ENCODE measurements at places on chromosomes 3 and 15. TPM values are rescaled to one million over a fixed set of nuclear protein-coding genes. Genes with fewer than 3 reads are reported as not detected.
A peak's percentile ranks its signal among the peaks of the same experiment; 100 is the strongest.

DNA sequence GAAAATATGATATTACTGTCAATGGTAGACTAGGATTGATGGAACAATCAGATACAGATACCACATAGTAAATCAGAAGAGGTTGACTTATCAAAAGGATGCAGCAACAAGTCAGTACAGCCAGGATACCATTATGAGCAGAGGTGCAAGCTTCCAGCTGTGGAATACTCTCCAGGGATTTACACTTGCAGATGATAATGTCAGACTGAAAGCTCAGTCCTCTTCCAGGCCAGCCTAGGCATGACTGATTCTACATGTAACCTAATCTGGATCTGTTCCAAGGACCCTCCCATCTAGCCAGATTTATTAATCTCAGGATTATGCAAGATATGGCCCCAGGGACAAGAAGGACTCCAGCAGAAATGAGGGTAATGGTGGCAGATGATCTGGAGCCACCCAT lies 8.2 kb downstream of the FILIP1L start:
- no peaks in the 10 kb centered on the region for H3K36me3 ChIP-seq
- H3K27me3 ChIP-seq, result no peaks in the 10 kb centered on the region
- no peak overlapping the region for H3K4me3 ChIP-seq
- no peak for DNase-seq

GRCh38 chr3:31392568-31392967 lies 140.2 kb upstream of the STT3B start:
- H3K4me1 ChIP-seq, result no peaks in the 10 kb centered on the region
- H3K27ac ChIP-seq, result no peak overlapping the region
- H3K4me3 ChIP-seq, result no peak overlapping the region

- no peaks in the 10 kb centered on the region for H3K27me3 ChIP-seq
- no peak overlapping the region for H3K27ac ChIP-seq
- no peak for DNase-seq
- no peak overlapping the region for H3K4me3 ChIP-seq
- no peaks in the 10 kb centered on the region for H3K4me1 ChIP-seq
- H3K36me3 ChIP-seq, result no peaks in the 10 kb centered on the region
These were observed 501.4 kb downstream of the PYDC2 start for GRCh38 chr3:191962324-191962723.

DNA sequence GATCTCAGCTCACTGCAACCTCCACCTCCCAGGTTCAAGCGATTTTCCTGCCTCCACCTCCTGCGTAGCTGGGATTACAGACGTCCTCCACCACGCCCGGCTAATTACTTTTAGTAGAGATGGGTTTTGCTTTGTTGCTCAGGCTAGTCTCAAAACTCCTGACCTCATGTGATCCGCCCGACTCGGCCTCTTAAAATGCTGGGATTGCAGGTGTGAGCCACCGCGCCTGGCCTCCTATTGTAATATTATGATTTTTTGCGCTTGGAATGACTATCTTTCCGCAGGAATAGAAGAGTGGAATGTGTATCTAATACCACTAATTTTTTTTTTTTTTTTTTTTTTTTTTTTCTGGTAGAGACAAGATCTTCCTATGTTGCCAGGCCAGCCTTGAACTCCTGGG lies 1.8 kb downstream of the ARL8B start:
- DNase-seq, result no peak
- peak overlapping the region; percentile 100 for H3K4me3 ChIP-seq
- H3K36me3 ChIP-seq, result no peaks in the 10 kb centered on the region
- H3K4me1 ChIP-seq, result no peaks in the 10 kb centered on the region

GRCh38 chr3:138678086-138678485 lies 69.5 kb downstream of the FAIM start:
- no peak overlapping the region for H3K27ac ChIP-seq
- no peak overlapping the region for H3K4me3 ChIP-seq
- no peak for DNase-seq
- no peaks in the 10 kb centered on the region for H3K4me1 ChIP-seq
- no peaks in the 10 kb centered on the region for H3K27me3 ChIP-seq

DNA sequence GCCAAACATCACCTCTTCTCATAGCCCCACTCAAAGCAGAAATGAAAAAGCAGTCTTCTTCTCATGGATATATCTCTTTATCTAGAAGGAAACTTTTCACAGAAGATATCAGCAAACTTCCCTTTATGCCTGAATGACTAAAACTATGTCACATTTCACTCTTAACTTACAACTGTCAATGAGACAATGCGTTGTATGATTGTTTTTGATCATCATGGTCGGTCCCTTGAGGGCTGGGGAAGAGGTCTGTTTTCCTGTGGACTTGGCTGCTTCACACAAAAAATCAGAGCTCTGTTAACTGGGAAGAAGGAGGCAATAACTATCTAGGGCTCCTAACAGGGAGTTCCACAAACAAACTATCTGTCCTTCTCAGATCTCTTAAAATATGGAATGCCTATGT lies 5.1 kb downstream of the NLGN1 start:
- DNase-seq, result no peak
- H3K36me3 ChIP-seq, result no peaks in the 10 kb centered on the region
- H3K27ac ChIP-seq, result no peak overlapping the region

DNA sequence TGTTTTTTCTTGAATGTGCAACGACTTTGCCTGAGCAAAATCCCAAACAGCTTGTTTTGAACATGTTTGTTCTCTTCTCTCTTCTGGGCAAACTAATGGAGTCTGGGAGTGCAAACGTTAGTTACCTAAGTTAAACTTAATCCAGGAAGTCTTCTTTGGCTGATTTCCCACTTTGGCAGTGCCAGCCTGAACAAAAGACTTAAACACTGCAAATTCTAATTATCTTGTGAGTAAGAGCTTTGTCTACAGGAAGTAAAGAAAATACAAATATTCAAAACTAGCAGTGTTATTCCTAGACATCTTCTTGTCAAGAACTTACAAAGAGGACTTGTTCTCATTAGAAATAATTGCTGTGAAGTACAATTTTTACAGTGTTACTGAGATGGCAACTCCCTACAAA lies 16.7 kb upstream of the DENND6A start:
- H3K27me3 ChIP-seq, result no peaks in the 10 kb centered on the region
- DNase-seq, result peak; percentile 24
- H3K4me3 ChIP-seq, result no peak overlapping the region
- H3K27ac ChIP-seq, result no peak overlapping the region
- no peaks in the 10 kb centered on the region for H3K4me1 ChIP-seq

- no peak overlapping the region for H3K27ac ChIP-seq
- no peaks in the 10 kb centered on the region for H3K27me3 ChIP-seq
- no peak overlapping the region for H3K4me3 ChIP-seq
- DNase-seq, result peak; percentile 43
These were observed 30.3 kb downstream of the ARL14 start for GRCh38 chr3:160707187-160707794.

GRCh38 chr15:48466079-48466478 lies 134.8 kb downstream of the DUT start:
- DNase-seq, result no peak
- no peaks in the 10 kb centered on the region for H3K4me1 ChIP-seq
- H3K4me3 ChIP-seq, result no peak overlapping the region
- H3K27ac ChIP-seq, result no peak overlapping the region

GRCh38 chr3:197203714-197204146 lies 94.7 kb downstream of the DLG1 start:
- H3K4me1 ChIP-seq, result no peaks in the 10 kb centered on the region
- no peak overlapping the region for H3K27ac ChIP-seq
- no peaks in the 10 kb centered on the region for H3K36me3 ChIP-seq
- no peak overlapping the region for H3K4me3 ChIP-seq

- no peaks in the 10 kb centered on the region for H3K36me3 ChIP-seq
- DNase-seq, result no peak
- no peak overlapping the region for H3K4me3 ChIP-seq
- H3K27me3 ChIP-seq, result no peaks in the 10 kb centered on the region
- H3K27ac ChIP-seq, result no peak overlapping the region
These were observed 67.9 kb downstream of the RFX7 start for GRCh38 chr15:56175788-56176187.

DNA sequence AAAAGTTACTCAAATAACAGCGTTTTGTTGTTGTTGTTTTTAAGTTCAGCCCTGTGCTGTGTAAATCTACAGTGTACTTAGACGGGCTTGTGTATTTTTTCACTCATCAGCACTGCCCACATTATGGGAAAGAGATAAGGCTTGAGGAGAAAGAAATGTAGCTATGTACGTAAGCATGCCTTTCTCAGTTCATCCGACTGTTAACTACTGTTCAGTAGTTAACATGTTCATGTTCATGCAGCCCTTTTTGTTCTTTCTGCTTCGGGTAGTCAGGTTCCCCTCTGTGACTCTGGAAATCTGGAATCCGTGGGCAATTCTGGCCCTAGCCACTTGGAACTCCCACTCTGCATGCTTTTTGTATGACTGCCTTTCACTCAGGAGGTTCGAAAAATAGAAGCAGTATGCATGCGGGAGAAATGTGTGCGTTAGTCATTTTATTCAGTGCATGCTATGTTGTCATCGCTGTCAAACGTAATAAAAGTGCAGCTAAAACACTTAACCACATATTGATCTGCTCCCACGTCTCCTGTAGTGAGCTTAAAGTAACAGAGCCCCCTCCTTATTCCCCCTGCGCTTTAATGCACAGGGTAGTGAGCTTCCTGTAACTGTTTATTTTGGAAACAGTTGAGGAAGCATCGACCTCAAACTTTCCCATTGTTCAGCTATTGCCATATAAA lies 283.1 kb upstream of the NR2F2 start:
- H3K27ac ChIP-seq, result no peak overlapping the region
- no peaks in the 10 kb centered on the region for H3K27me3 ChIP-seq
- H3K4me3 ChIP-seq, result no peak overlapping the region
- no peaks in the 10 kb centered on the region for H3K4me1 ChIP-seq
- no peak for DNase-seq

DNA sequence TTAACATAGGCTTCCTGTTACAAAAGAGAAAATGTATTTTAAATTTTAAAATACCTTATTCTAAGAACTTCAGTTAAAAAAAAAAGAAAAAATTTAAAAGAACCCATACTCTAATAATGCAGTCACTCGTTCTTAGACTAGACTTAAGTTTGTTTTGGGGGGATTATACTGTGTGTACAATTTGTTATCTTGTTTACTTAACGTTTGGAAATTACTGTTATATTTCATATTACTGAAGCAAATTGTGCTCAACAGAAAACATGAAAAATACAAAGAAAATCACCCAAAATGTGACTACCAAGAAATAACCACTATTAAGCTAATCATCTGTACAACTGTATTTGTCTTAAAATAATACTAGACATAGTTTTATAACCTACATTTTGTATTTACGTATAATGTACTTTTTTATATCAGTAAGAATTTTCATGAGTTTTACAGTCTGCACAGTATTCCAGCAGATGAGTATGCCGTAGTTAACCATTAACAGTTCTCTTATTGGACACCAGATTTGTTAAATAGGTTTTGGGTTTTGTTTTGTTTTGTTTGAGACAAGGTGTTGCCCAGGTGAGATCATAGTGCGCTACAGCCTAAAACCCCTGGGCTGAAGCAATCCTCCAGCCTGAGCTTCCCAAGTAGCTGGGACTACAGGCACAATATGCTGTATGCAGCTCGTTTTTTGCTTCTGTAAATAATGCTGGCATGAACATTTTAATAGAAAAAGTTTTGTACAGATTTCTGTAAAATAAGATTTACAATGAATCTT lies 88.8 kb upstream of the CHD2 start:
- no peaks in the 10 kb centered on the region for H3K4me1 ChIP-seq
- peak; percentile 41 for DNase-seq
- no peaks in the 10 kb centered on the region for H3K36me3 ChIP-seq
- no peaks in the 10 kb centered on the region for H3K27me3 ChIP-seq

DNA sequence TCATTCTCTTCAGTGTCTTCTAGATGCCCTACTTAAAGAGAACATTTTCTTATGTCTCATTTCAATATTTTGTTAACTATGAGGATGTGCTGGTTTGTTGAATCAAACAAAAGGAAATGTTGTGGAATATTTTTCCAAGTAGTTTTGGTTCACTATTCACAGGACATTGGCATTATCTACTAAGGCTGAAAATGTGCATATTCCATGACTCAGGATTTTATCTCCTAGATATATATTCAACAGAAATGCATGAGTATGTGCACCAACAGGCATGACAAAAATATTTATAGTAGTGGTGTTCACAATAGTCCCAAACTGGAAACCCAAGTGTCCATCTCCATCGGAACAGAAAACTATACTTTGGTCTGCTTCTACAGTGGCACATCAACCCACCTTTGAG lies 16.7 kb upstream of the NR1I2 start:
- H3K27me3 ChIP-seq, result no peaks in the 10 kb centered on the region
- DNase-seq, result no peak
- no peak overlapping the region for H3K27ac ChIP-seq
- no peaks in the 10 kb centered on the region for H3K4me1 ChIP-seq
- H3K36me3 ChIP-seq, result no peaks in the 10 kb centered on the region

DNA sequence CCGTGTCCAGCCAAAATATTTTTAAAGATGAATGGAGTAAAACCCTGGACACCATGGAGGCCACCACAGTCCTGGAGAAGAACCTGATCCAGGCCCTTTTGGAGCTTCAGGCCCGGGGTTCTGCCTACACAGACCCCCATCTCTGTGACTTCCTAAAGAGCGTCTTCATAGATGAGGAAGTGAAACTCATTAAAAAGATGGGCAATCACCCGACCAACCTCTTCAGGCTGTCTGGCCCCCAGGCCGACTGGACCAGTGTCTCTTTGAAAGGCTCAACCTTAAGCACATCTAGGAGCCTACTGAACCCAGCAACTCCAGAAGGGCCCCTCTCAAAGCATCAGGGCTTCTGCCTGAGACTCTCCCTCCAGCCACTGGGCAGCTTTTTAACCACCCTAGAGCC lies 107.9 kb upstream of the FAM174B start:
- no peak overlapping the region for H3K27ac ChIP-seq
- no peaks in the 10 kb centered on the region for H3K4me1 ChIP-seq
- no peak overlapping the region for H3K4me3 ChIP-seq
- no peaks in the 10 kb centered on the region for H3K36me3 ChIP-seq
- no peak for DNase-seq

DNA sequence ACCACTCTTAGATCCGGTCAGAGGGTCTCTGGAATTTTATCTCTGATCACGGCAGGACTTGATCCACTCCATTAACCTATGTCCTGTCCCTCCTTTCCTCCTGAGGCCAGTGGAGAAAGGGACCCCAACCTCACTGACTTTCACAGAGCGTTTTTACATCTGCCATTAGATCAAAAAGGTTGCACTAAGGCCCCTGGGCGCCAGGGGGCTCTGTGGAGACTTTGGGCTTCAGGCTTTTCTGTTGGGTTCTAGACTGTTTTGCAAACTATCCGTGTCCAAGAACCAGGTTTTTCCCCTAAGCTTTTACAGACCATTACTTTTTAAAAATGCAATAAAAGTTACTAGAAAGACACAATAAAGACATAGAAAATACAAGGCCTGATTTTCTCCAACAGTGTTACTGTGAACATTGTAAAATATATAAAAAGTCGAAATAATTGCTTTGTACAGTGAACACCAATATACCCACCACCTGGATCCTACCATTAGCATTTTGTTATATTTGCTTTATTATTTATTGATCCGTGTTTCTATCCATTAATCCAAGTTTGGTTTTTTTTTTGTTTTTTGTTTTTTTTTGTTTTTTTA lies 159.7 kb downstream of the POLR2M start:
- no peak overlapping the region for H3K27ac ChIP-seq
- H3K4me3 ChIP-seq, result no peak overlapping the region
- no peaks in the 10 kb centered on the region for H3K36me3 ChIP-seq
- H3K27me3 ChIP-seq, result no peaks in the 10 kb centered on the region

RBM6 gene
- 53.1 TPM for total RNA-seq

SLC51A gene
- total RNA-seq, result 0.55 TPM

PRSS50 gene
- 0.14 TPM for total RNA-seq

SLC12A8 gene
- total RNA-seq, result 6.5 TPM

PROS1 gene
- total RNA-seq, result 17.7 TPM

RCN2 gene
- 31.4 TPM for total RNA-seq

CCNB2 gene
- total RNA-seq, result 8.3 TPM

SAMMSON gene
- total RNA-seq, result 0.14 TPM

UCN2 gene
- total RNA-seq, result 1.6 TPM

PPP4R2 gene
- 41.8 TPM for total RNA-seq

C2CD4A gene
- total RNA-seq, result 0.36 TPM
